ENCODE measurements at places on chromosomes 16 and 17. TPM values are rescaled to one million over a fixed set of nuclear protein-coding genes. Genes with fewer than 3 reads are reported as not detected.

Gene AKTIP
- 22.0 TPM for total RNA-seq

Gene FOXL1
- total RNA-seq = 27.3 TPM

Gene TMC7
- total RNA-seq = 0.73 TPM

Gene NPIPA3
- total RNA-seq = 1.2 TPM

Gene PHLPP2
- 7.8 TPM for total RNA-seq

Gene BPTF
- total RNA-seq = 28.0 TPM

Data from smooth muscle cell of trachea (primary cell).